ENCODE measurements at places on chromosomes 7 and 10.

DNA sequence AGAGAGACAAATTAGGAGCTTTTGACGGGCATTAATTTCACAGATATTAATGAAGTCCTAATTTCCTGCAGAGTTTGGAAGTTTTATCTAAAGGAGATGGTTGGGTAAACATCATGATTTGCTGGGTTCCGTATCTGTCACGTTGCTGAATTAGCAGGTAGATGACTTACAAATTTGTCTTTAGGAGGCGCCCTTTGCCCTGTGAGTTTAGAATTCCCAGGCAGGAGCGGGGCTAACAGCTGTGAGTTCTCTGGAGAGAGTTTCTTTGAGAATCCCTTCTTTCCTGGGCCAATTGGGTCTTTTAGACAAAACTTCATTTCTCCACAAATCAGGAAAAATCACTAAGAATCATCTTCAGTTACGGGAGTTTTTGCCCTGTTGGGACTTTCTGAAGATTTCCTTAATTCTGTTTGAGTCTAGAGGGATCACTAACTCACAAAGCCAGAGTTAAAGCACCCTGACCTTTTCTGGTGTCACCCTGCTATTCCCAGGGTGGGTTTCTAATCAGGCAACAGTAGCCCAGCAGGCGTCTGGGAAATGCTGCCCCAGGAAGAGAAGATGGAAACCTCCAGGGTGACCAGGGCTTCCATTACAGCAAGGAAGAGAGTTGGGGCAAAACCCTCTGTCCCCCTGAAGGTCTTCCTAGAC lies 63.7 kb downstream of the PRKCQ start:
- no peak for DNase-seq

DNA sequence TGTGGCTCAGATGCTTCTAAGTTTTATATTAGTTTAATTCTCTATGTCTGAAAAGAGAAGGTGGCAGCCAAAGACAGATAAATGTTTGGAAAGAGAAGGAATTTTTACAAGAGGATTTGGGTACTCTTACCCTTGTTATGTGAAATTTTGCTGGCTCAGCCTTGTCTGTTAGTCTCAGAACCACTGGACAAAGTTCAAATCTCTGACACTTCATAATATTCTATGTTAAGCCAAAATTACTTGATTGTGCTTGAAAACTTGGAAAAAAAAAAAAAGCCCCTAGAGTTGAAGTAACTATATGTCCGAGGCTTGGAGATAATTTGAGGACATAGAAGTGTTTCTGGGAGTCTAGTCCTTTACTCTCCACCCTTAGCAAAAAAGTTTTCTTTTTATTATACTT lies 1079.3 kb upstream of the LRRTM3 start:
- no peak for DNase-seq

DNA sequence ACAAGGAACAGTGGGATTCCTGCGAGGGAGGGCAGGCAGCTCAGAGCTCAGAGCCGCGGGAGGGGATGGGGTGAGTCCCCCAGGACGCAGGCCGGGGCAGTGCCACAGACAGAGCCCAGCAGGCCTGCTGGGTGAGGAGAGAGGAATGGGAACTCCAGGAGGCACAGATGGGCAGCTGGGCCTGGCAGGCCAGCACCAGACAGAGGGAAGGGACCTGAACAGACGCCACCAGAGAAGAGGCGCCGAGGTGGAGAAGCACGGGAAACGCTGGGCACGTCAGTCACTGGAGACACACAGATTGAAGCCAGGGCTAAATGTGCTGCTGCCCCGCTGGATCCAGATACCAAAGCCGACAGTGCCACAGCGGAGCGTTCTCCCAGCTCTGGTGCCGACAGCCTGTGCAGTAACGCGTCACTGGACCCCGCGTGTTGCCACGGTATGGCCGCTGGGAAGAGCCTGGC lies 225.8 kb downstream of the MAD1L1 start:
- DNase-seq, result no peak

DNA sequence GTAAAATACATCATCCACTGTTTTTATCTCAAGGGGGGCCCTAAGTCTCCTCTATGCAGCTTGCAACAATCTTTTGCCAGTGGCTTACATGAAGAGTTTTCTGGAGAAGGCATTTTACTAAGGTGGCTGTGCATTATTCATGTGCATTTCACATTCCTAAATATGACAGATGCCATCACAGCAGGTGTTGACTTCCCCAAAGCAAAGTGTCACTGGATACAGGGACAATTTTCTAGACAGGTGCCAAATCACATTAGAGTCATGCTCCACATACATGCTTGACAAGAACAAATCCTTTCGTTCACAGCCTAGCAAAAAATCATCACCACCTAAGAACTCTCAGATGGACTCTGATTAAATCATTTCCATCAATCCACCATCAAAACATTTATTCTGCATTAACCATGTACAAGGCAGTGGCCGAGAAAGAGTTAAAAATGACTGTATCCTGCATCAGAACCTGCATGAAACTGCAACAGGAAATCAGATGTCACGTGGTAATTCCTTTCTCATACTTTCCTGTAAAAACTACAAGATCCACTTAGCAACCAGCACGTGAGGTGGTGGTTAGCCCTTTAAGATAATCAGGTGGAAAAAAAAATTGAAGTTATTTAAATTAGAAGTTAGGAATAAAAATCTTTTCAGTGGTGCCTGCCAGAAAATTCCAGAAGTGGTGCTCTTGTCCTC lies 88.2 kb upstream of the AFAP1L2 start:
- DNase-seq, result no peak

DNA sequence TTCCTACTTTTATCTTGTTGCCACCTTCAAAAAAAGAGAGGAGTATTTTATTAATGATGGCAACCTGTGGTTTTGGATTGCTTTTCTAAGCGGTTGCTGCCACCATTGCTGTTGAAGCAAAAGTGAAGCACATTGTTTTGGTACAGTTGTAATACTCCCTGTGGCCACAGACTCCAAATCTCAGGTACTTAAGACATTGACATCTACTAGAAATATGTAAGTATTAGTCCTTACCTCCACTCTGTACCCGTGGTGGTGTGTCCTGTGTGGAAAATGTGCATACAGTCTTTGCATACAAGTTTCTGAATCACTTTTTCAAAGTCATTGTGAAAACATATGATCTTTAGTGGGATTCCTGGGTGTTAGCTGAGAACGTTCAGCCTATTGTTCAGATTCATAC lies 85.7 kb downstream of the ANLN start:
- no peak for DNase-seq
